ENCODE measurements at places on chromosomes 2 and 18.

DNA sequence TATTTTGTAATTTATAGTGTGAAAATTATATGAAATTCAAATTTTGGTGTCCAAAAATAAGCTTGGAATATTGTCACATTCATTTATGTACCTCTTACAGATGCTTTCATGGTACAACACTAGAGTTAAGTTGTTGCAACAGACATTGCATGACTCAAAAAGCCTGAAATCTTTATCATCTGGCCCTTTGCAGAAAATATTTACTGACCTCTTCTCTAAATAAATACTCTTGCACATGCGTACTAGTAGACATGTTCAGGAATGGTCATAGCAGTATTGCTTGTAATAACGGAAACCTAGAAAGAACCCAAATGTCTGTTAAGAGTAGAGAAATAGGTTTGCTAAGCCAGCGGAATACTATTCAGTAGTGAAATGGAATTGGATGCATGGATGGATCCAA lies 60.4 kb downstream of the GALNT1 start:
- H3K36me3 ChIP-seq: no peaks in the 10 kb centered on the region
- H3K4me3 ChIP-seq: no peak overlapping the region
- no peaks in the 10 kb centered on the region for H3K27me3 ChIP-seq
- DNase-seq: no peak
- no peak overlapping the region for H3K27ac ChIP-seq

GRCh38 chr18:76610933-76611749 lies 116.1 kb upstream of the ZNF516 start:
- H3K27me3 ChIP-seq: peaks cover 9% of the 10 kb centered on the region
- H3K36me3 ChIP-seq: no peaks in the 10 kb centered on the region
- H3K4me3 ChIP-seq: peak overlapping the region; percentile 34
- no peak overlapping the region for H3K27ac ChIP-seq

- DNase-seq: no peak
- no peaks in the 10 kb centered on the region for H3K27me3 ChIP-seq
- peaks cover 19% of the 10 kb centered on the region for H3K4me1 ChIP-seq
- H3K27ac ChIP-seq: no peak overlapping the region
Observed at GRCh38 chr2:28250006-28250405, 142.7 kb upstream of the FOSL2 start.

DNA sequence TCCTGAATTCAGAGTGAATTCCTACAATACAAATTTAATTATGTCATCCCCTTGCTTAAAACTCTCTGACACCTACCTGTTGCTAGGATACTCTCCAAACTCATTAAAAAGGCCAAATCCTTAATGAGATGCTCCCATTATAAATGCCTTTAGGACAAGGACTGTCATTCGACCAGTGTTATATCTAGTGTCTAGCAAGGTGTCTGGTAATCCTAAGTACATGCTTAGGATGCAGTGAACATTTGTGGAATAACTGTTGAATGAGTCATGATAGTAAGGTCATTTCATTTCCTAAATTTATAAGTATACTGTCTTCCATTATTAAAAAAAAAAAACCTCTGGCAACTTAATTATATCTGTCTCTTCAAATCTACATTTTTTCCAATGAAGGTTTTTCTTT lies 588.9 kb upstream of the NRXN1 start:
- no peaks in the 10 kb centered on the region for H3K36me3 ChIP-seq
- no peak overlapping the region for H3K27ac ChIP-seq
- no peaks in the 10 kb centered on the region for H3K27me3 ChIP-seq

- no peak overlapping the region for H3K4me3 ChIP-seq
- no peaks in the 10 kb centered on the region for H3K36me3 ChIP-seq
- no peaks in the 10 kb centered on the region for H3K27me3 ChIP-seq
- DNase-seq: no peak
Observed at GRCh38 chr2:3631161-3631850, 26.7 kb upstream of the ALLC start.

DNA sequence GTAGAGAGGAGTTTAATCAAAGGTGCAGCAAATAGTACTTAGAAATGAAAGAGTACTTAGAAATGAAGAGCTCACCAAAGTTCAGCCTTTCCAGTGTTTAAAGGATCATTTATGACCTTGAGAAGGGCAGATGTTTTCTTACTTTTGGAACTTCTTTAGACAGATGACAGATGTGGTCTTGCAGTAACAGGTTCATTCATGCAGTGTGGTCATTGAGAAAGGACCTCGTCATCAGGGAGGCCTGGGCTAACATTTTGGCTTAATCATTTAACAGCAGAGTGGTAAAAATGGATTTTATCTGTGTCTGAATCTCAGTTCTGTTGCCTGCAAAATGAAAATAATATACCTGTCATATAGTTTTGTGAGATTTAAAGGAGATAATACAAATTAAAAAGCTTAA lies 75.1 kb upstream of the NT5C1B start:
- no peaks in the 10 kb centered on the region for H3K4me1 ChIP-seq
- no peak overlapping the region for H3K27ac ChIP-seq
- no peaks in the 10 kb centered on the region for H3K36me3 ChIP-seq
- no peak overlapping the region for H3K4me3 ChIP-seq

GRCh38 chr18:72208920-72209676 lies 335.0 kb downstream of the CBLN2 start:
- no peaks in the 10 kb centered on the region for H3K4me1 ChIP-seq
- H3K27ac ChIP-seq: no peak overlapping the region
- H3K4me3 ChIP-seq: no peak overlapping the region
- DNase-seq: no peak

- DNase-seq: no peak
- H3K27ac ChIP-seq: no peak overlapping the region
- no peaks in the 10 kb centered on the region for H3K36me3 ChIP-seq
- no peaks in the 10 kb centered on the region for H3K27me3 ChIP-seq
Observed at GRCh38 chr2:46184794-46185583, 112.2 kb upstream of the EPAS1 start.

GRCh38 chr2:108927936-108928659 lies 60.9 kb downstream of the EDAR start:
- no peaks in the 10 kb centered on the region for H3K27me3 ChIP-seq
- DNase-seq: no peak
- no peak overlapping the region for H3K27ac ChIP-seq
- no peak overlapping the region for H3K4me3 ChIP-seq

GRCh38 chr2:64606479-64607363 lies 47.0 kb downstream of the SERTAD2 start:
- no peaks in the 10 kb centered on the region for H3K27me3 ChIP-seq
- DNase-seq: peak; percentile 82
- no peaks in the 10 kb centered on the region for H3K36me3 ChIP-seq
- H3K4me3 ChIP-seq: no peak overlapping the region

GRCh38 chr2:192570788-192571187 lies 376.1 kb upstream of the TMEFF2 start:
- no peaks in the 10 kb centered on the region for H3K4me1 ChIP-seq
- DNase-seq: no peak
- no peaks in the 10 kb centered on the region for H3K36me3 ChIP-seq
- H3K27me3 ChIP-seq: no peaks in the 10 kb centered on the region
- no peak overlapping the region for H3K27ac ChIP-seq

DNA sequence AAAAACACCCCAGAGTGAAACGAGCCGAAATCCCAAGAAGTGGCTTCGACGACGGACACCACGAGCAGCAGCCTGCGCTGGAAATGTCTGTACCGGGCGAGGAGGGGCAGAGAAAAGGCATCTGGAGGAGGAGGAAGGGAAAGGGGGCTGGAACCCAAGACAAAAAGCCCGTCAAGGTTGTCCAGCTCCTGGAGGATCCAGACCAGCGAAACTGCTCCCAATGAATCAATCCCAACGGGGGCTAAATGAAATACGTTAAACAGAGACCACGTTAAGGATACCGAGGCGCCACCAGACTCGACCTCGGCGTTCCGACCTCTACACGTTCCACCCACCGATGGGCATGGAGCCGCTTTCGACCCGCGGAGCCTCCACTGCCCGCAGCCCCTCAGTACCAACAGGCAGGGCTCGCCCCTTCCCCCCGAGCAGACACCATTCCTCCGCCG lies 400 bp downstream of the CCDC88A start:
- H3K4me1 ChIP-seq: peaks cover 23% of the 10 kb centered on the region
- peak overlapping the region; percentile 89 for H3K27ac ChIP-seq
- H3K36me3 ChIP-seq: no peaks in the 10 kb centered on the region
- no peaks in the 10 kb centered on the region for H3K27me3 ChIP-seq

- H3K4me3 ChIP-seq: no peak overlapping the region
- H3K27me3 ChIP-seq: no peaks in the 10 kb centered on the region
- no peak overlapping the region for H3K27ac ChIP-seq
- no peak for DNase-seq
- H3K4me1 ChIP-seq: no peaks in the 10 kb centered on the region
Observed at GRCh38 chr18:12109836-12110235, 16.2 kb downstream of the ANKRD62 start.

DNA sequence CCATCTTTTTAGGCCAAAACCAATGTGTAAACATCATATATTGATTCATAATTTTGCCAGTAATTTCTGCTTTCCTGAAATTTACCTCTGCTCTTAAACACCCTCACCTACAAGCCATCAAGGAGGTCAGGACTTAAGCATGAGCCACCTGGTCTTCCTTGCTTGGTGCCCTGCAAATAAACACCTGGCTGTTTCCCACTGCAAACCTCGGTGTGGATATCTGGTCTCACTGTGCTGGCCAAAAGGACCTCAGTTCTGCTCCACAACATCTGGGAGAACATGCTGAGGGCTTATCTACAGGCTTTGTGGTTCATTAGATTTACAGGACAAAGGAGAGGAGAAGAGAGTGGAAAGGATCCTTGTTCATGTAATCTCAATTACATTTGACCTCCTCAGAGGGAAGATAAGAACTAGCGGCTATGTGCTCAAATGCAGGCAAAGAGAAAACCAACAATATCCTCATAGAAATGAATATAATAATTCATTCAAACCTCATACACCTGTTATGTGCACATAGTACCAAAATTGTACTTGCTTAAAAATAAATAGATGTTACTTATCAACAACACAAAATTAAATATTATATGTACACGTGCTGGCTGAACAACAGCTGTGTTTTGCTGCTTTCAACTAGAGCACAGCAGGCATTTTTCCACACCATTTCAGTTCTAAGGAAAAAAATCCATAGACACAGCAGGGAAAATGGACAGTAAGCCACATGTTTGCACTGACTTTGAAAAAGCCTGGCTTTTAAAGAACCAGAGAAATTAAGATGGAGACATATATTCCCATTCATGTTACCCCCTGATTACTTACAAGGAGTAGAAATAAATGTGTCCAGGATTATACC lies 465.1 kb downstream of the LPIN1 start:
- no peak overlapping the region for H3K4me3 ChIP-seq
- no peaks in the 10 kb centered on the region for H3K4me1 ChIP-seq
- no peaks in the 10 kb centered on the region for H3K36me3 ChIP-seq

DNA sequence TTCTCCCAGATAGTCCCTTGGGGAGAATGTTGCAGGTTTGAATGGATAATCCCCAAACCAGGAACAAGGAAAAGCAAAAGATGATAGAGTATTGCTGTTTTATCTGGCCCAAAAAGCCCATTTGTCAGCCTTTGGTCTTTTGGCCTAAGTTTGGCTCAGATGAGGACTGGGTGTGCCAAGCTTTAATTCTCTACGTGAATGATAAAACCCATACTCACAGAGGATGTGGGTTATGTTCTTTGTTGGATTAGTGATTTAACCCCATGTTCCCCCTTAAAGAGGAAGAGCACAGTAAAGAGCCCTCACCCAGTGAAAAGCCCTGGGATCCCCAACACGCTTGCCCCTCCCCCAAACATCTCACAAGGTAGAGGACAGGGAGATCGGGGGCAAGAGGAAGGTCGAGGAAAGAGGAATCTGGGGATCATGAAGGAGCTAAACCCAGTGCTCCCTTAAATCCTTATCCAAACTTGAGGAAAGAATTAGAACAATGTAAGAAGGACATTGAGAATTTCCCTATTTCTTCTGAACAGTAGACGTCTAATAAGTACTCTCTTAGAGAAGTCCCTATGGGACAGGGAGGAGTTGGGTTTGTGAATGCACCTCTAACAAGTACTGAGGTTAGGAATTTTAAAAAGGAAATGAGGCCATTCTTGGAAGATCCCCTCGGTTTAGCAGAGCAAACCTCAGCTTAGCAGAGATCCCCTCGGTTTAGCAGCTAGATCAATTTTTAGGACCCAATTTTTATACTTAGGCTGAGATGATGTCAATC lies 105.0 kb downstream of the HIBCH start:
- H3K27me3 ChIP-seq: no peaks in the 10 kb centered on the region
- no peak overlapping the region for H3K4me3 ChIP-seq
- H3K4me1 ChIP-seq: no peaks in the 10 kb centered on the region

- no peaks in the 10 kb centered on the region for H3K36me3 ChIP-seq
- H3K4me1 ChIP-seq: no peaks in the 10 kb centered on the region
- H3K27me3 ChIP-seq: no peaks in the 10 kb centered on the region
- no peak overlapping the region for H3K4me3 ChIP-seq
- no peak overlapping the region for H3K27ac ChIP-seq
- DNase-seq: no peak
Observed at GRCh38 chr18:33404244-33404873, 36.2 kb downstream of the CCDC178 start.

DNA sequence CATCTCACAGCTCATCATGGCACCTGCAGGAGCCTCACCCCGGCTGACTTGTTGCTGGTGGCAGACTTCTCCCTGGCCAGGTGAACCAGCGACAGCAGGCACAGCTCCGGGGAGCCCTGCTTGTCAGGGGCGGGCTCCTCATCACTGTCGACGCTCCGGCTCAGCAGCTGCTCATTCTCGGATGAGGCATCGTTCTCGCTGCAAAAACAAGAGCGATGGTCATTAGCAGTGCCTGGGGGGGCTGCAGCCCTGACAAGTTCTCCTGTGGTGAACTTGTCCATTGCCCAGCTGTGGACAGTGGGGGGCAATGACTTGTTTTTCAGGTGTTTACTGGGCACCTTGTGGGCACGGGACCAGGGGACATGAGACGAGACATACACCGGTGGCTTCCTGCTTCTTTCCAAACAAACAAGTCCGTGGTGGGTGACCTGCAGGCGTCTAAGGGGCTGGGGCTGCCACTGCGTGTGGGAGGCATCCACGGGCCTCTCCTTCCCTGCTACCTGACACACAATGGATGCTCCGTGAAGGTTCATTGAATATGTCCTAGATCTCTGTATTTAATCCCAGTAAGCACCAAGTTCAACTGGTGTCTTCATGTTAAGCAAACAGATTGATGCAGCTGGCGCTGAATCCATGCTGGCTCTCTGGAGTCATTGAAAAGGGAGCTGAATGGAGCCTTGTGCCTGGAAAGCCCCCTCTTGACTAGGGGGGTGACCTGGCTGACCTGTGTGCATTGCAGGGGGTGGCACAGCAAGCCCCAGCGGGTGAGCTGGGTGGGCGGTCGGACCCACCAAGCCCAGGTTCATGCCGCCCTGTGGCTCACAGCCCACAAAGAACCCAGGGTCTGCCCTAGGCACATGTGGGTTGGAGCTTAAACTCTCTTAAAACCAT lies 81.0 kb downstream of the EDAR start:
- no peak overlapping the region for H3K4me3 ChIP-seq
- no peak overlapping the region for H3K27ac ChIP-seq
- no peaks in the 10 kb centered on the region for H3K36me3 ChIP-seq
- peaks cover 2% of the 10 kb centered on the region for H3K27me3 ChIP-seq

GRCh38 chr2:27117995-27118524 lies 868 bp downstream of the CGREF1 start:
- peaks cover 5% of the 10 kb centered on the region for H3K27me3 ChIP-seq
- H3K4me1 ChIP-seq: peaks cover 6% of the 10 kb centered on the region
- peak overlapping the region; percentile 38 for H3K4me3 ChIP-seq
- H3K27ac ChIP-seq: no peak overlapping the region

- H3K27me3 ChIP-seq: no peaks in the 10 kb centered on the region
- H3K27ac ChIP-seq: no peak overlapping the region
- H3K4me3 ChIP-seq: no peak overlapping the region
- no peak for DNase-seq
Observed at GRCh38 chr2:120802867-120803484, 67.3 kb downstream of the GLI2 start.

GRCh38 chr2:121387591-121388325 lies 102.8 kb upstream of the TFCP2L1 start:
- DNase-seq: no peak
- H3K4me3 ChIP-seq: no peak overlapping the region
- no peaks in the 10 kb centered on the region for H3K27me3 ChIP-seq
- no peak overlapping the region for H3K27ac ChIP-seq

Data from gastrocnemius medialis (tissue), 4 donors.